ENCODE measurements at places on chromosomes 4 and X.

DNA sequence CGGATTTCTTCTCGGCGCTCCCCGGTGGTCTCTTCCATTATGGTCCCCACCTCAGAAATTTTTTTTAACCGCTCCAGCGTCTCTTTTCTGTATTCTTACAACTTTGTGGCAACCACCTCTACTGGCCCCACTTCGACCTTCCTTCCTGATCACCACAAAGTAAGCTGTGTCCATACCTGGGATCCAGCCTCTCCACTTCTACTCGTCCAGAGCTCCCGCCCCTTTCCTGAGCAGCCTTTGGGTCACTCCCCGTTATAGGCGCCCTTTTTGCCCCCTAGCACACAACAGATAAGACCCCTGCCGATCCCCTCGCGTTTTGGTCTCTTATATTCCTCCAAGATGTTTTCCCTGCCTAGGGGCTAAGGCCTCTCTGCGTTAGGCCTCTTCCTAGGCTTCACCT, 557 bp downstream of the PIGG start:
- DNase-seq: no peak

- no peak for DNase-seq
Measured at GRCh38 chr4:6162885-6163284, 37.5 kb downstream of the JAKMIP1 start.

GRCh38 chr4:118036336-118036735, 2.0 kb downstream of the NDST3 start:
- DNase-seq: no peak

GRCh38 chr4:68416591-68416990, 30.7 kb upstream of the TMPRSS11E start:
- no peak for DNase-seq

DNA sequence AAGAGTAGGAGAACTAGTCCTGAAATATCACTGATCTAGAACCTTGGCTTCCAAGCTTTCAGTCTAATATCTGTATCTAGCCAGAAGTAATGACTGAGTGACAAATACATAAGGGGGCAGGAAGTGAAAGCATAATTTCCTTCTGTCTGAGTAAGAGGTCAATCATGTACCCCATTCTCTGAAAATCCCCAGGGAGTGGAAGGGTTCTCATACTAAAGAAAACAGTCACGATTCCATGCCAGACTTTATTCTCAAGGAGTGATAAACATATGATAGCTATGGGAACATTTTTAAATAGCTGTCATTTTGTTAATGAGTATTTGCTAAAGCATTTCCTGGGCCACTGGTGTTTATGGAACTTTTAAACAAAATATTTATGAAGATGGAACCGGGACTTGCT, 308.5 kb downstream of the ARHGAP24 start:
- DNase-seq: no peak

GRCh38 chr4:114547340-114548134, 51.1 kb upstream of the UGT8 start:
- DNase-seq: no peak
